ENCODE measurements at places on chromosomes 11 and 22.

DNA sequence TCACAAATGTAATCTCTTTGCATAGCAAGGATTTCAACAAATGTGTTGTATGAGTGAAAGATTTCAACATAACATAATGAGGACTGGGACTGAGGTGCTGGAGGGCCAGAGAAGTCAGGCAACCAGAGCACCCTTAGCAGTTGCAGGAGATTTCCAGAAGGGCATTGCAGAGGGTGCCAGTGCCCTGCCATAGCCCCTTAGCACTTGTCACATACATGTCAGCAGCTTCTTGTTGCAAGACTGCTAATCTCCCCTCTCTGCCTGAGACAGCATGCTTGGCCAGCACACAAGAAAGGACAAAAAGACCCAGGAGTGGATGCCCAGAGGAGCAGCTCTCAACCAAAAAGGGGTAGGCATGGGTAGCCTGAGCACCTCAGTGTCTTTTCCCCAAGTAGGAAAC, 43.2 kb downstream of the BBOX1 start:
- DNase-seq, result no peak

DNA sequence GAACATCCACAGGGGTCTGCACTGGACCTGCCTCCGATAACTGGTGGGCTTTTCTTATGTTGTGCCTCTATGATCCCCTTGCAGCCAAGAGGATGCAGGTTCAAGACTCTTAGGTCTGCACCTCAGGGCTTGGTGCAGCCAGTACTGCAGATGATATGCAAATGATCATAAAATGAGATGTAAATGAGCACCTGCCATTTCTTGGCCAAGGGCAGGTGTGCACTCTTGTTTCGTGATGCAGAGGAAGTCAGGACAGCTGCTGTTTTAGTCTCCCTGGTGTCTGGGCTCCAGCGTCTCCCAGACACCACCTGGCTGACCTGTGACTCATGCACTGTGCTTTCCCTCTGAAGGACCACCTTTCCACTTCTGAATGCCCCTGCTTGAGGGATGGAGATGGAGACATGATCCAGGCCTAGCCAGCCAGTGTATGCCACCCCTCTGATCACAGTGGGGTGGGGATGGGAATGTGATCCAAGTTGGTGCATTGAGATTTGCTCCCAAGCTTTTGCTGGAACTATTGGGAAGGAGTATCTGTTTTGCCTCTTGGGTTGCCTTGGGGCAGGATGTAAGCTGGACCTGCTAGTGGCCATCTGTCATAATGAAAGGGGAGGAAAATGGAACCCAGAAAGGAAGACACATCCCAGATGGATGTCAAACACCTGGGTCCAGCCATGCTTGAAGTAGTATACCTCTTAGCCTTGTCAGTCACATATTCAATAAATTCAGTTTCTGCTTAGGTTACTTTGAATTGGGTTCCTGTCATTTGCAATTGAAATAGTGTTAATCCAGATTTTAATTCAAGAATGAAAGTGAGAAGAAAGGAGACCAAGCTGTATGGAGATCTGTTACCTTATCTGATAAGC, 3.3 kb upstream of the KCNJ11 start:
- no peak for DNase-seq

GRCh38 chr11:91513734-91514133, 710.9 kb upstream of the FAT3 start:
- DNase-seq, result no peak

GRCh38 chr11:117613521-117613920, 183.5 kb downstream of the DSCAML1 start:
- DNase-seq, result no peak

DNA sequence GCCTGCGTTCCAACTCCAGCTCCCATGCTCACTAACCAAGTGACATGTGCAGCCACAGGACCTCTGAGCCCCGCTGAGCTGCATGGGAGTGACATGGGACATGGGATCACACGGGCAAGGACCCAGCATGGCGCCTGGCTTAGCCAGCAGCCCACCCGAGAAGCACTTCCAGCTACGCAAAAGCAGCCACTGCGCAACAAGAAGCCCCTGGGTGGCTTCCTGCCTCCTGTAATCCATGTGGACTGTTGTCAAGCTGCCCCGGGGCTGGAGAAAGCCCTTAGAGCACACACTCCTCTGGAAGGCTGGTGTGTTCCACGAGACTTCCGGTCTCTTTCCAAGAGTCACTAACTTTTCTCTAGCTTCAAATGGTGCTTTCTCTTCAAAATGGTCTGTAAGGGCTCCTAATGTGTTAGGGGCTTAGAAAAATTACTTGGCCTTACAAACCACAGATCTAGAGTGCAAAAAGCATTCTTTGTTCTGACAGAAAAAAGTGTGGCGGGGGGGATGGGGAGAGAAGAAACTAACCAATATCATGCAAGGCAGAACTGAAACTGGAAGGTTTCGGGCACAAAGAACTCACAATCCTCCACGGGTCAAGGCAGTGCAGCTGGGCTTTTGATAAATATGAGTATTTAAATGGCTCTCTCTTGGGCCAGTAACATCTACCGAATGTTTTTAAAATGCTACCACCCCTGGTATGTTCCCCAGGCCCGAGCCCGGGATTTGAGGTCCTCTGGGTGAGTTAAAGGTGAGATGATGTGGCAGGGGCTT, 5.5 kb downstream of the C11orf24 start:
- DNase-seq, result no peak

- no peak for DNase-seq
These were observed 68.7 kb downstream of the DDX10 start for GRCh38 chr11:108733479-108734116.

GRCh38 chr11:14852571-14853177, 39.4 kb downstream of the CYP2R1 start:
- DNase-seq, result no peak

DNA sequence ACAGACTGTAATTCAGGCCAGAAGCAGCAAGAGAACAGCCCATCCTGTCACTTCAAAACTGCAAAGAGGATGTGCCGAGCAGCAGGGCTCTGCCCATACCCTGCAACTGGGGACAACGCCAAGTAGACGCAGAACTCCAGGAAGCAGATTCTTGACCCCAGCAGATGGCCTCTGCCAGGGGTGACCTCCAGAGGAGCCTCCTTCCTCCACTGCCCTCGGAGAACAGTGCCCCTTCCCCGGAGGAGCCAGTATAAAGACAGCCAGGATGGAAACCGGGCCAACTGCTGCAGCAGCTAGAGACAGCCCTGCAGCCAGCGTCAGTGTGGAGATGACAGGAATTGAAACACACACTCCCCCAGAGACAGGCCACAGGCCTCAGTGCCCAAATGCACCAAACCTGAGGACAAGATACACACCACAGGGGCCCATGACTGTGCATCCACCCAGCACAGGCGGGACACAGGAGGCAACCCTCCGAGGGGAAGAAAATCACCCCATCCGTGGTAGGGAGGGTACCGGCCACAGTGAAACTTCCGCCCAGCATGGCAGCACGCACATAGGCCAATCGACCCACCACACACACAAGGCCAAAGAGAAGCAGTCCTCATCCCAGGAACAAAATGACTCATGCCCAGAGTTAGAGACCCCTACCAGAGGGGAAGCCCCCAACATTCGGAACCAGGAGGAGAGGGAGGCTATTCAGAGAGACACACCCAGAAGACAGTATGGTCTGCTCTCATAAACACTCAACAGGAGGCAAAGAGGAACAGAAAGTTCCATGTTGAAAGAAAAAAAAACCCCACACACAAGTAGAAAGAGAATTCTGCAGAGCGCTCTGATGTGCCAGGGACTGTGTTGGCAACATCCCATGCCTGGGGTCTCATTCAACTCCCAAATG, 5.6 kb downstream of the AHNAK start:
- no peak for DNase-seq

GRCh38 chr11:68581439-68581838, 102.9 kb upstream of the GAL start:
- no peak for DNase-seq

- DNase-seq, result no peak
These were observed 79.0 kb downstream of the TTC28 start for GRCh38 chr22:28600546-28601143.

- DNase-seq, result no peak
These were observed 36.3 kb upstream of the PPARA start for GRCh38 chr22:46113910-46114517.

GRCh38 chr11:85167471-85167870, 459.7 kb downstream of the DLG2 start:
- no peak for DNase-seq

DNA sequence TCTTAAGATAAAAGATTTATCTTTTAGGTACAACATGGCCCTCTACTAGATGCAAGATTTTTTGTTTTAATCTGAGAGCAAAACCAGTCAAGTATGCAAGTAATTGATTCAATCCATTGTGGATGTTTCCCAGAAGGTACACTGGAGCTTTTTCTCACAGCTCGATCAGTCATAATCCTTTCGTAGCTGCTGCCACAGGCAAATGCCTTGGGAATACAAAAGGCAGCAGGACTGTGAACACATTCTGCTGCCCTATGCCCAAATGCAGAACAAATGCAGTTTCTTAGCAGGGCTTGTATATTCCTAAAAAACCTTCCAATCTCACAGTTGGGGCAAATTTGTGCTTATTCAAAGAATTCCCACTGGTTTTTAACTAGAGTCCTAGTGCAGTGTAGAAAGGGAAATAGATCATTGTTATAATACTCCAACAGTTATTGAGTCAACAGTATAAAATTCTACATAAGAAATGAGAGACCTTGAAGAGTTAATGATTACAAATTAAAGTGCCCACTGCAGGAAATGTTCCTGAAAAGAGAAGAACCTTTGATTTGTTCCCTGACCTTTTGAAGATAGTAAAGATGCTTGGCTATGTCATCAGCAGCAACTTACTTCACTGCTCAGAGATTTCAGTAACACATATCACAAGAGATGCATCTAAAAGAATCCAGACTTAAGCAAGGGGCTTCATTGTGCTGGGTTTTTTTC, 14.1 kb downstream of the LPXN start:
- no peak for DNase-seq

DNA sequence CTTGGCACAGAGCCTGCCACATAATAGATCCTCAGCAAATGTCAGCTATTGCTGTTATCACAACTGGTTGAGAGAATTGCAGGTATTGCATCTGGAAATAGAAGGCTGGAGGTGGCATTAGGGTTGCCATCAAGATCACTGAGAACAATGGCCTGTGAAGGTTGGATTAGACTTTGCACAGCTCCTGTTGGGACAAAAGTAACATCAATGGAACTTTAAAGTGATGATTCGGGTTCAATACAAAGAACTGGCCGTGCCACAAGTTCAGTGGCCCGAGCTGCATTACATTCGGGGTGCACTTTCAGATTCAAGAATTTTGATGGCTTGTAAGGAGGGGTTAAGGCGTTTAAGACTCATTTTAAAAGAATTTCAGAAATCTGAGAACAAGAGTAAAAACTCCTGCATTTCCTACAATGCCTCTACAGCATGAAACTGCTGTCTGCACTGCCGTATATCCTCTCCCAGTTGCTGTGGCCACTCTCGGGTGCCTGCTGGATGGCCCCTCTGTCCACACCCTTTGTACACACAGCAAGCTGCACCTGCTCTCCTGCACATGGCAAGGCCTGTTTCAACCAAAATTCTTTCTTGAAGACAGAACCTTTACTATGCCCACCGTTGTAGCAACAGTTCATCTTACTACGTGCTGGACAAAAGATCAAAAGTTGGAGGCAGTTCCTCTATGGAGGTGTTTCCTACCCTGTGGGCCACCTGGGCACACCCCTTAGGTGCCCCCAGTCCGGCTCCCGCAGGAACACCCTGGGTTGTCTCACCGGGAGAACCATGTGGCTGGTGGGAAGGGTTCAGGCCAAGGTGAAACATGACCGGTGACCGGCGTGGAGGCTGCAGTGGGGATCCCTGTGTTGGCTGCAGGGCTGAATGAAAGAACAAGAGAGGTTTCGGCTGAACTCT, 17.5 kb upstream of the SHANK2 start:
- DNase-seq, result no peak

GRCh38 chr11:69969890-69970784, 108.0 kb upstream of the ANO1 start:
- DNase-seq, result no peak

GRCh38 chr11:101470881-101471520, 112.8 kb downstream of the TRPC6 start:
- no peak for DNase-seq

DNA sequence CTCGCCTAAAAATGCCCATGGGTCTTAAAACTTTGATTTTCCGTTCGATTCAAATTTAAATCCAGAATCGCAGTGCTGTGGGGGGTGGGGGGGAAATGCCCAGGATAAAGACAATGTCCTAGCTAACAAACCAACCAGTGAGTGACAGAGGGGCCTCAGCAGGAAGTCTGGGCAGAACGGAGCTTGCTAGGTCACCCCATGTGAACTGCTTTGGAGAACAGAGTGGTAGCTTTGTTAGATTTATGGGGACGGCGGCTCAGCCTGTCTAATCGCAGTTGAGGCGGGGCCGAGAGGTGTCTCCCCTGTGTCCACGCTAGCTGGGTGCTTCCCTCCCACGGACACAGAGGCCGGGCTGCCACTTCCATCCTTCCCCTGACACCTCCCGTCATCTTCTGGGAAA, 243.9 kb downstream of the CTTN start:
- no peak for DNase-seq

DNA sequence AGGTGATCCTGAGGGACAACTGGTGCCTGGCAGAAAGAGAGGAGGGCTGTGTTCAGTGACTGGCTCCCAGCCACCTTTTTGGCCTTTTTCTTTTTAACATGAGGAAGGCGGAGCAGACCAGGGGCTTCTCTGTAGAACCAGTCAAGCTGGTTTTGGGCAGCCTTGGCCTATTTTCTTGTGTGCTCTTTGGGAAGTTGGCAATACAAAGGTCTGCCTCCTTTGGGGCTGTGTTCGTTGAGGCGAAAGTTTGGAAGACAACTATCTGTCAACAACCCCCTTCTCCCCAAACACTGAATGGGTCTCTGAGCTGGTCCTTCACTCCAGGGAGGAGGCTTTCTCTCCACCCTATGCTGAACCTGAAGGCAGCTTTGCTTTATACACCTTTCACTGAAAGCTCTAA, 8.5 kb downstream of the MARK2 start:
- no peak for DNase-seq

- no peak for DNase-seq
These were observed 26.8 kb upstream of the CACNG2 start for GRCh38 chr22:36730176-36730858.

GRCh38 chr11:76524461-76524860, 79.6 kb downstream of the EMSY start:
- no peak for DNase-seq

DNA sequence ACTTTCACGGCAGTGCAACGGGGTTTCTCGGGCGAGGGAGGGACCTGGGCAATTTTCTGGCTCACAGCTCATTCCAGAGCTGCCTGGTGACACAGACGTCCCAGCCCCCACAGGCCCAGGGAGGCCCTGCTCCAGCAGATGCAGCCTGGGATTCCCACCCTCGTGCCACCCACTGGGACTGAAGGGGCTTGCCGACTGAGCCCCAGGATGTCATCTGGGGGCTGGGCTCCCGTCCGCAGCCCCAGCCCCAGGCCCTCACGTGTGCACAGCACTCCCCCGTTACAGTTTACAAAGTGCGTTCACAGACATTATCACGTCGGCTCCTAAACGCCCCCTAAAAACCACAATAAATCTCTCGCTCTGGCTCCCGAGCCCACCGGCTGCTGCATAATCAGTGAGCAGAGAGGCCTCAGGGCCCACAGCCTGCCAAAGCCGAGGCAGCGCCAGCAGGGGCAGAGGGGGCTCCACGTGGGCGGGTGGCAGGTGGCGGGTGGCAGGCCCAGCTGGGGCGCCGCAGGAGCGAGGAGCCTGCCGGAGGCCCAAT, 76.9 kb upstream of the TCF20 start:
- no peak for DNase-seq
